T-helper 2 cell treated with Interferon-gamma antibody and Interleukin-4, amounts not matched to agents 5 μg/mL and 100 μg/mL, for 36 hours (primary cell): ENCODE measurements at places on chromosomes 5 and 9.

DNA sequence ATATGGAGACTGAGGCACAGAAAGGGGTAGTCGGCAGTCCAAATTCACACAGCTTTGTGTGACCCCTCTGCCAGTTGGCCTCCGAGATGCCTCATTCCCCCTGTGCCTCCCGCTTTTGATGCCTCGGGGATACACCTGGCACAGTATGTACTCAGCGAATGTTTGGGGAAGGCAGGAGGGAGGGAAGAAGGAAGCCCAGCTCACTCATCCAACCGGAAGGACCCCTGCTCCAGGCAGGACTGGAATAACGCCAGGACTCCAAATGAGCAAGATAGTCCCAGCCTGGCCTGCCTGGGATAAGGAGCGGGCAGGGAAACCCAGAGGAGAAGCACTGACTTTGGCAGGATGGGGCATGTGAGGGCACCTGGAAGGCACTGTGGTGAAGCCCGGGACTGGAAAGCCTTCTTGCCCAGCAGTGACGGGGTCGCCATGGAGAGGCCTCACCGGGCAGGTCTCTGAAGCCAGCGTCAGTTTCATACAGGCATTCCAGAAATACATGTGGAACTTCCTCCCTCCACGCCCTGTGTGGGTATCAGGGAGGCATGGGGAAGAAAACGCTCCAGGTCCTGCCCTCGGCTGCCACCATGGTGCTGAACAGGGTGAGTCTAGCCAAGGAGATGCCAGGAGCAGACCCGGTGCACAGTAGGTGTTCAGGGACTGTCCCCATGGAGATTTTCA lies 20.3 kb downstream of the LMX1B start:
- no peak for DNase-seq

DNA sequence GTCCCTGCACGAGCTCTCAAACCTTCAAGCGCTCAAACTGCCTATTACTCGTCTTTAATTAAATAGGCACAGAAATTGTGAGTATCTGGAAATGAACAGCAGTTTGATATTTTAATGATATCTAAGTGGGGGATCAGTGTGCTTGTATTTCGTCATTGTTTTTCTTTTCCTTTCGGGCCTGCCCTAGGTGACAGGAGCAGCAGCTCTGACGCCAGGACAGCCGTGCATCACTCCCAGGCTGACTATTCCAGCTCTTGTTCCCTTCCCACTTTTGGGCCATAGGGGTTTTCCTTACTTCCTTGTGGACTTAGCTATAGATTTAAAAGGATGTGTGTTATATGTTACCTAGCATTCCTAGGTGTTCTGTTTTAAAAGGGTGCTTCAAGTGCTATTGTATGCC lies 9.5 kb downstream of the BNIP1 start:
- no peak for DNase-seq

DNA sequence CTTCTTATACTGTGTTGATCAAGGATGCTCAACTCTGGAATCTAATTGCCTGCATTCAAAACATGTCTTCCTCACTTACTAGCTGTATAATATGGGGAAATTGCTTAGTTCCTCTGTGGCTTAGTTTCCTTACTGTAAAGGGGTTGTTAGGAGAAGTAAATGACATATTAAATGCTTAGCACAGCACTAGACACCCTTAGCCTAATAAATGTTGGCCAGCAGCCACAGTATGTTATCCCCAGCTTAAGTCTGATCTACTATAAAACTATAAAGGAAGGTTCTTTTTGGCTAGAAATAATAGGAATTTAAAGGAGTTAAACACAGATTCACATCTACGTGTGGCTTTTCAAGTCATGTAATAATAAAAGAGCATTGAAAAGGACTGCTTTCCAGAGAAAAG lies 232.4 kb downstream of the PCSK1 start:
- DNase-seq = no peak

- no peak for DNase-seq
Measured at GRCh38 chr5:74275171-74275992, 365.1 kb downstream of the ENC1 start.

DNA sequence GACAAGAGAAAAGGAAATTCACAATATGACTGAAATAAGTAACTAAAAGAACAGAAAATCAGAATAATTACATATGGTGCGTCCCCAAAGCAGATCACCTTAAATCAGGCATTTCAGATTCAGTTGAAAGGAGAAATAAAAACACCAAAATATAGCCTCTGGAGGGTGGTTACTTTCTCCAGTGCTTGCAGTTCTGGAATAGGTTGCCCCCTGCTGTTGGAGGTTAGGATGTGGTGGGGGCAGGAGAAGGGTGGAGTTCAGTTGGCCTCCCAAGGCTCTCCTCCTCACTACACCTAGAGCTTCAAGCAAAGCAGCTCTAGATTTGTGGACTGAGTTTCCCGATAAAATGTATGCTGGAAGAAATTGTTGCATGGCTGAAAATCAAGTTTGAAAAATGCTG lies 338.2 kb upstream of the TLE4 start:
- no peak for DNase-seq

GRCh38 chr9:7171396-7172153 lies 413.8 kb downstream of the KDM4C start:
- no peak for DNase-seq

GRCh38 chr5:134500699-134501430 lies 24.6 kb upstream of the JADE2 start:
- no peak for DNase-seq

DNA sequence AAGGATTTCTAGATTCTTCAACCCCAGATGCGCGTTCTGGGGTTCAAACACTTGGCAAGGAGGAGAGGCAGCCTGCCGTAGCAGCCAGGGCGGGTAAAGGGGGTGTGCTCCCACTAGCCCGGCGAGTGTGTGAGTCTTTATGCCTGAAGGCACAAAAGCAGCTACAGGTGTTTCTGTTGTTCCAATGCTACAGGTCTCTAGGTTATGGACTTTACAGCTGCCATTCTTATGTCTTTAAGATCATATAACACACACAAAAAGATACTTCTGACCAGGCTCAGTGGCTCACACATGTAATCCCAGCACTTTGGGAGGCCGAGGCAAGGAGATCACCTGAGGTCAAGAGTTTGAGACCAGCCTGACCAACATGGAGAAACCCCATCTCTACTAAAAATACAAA lies 133.6 kb upstream of the RETREG1 start:
- DNase-seq = no peak

DNA sequence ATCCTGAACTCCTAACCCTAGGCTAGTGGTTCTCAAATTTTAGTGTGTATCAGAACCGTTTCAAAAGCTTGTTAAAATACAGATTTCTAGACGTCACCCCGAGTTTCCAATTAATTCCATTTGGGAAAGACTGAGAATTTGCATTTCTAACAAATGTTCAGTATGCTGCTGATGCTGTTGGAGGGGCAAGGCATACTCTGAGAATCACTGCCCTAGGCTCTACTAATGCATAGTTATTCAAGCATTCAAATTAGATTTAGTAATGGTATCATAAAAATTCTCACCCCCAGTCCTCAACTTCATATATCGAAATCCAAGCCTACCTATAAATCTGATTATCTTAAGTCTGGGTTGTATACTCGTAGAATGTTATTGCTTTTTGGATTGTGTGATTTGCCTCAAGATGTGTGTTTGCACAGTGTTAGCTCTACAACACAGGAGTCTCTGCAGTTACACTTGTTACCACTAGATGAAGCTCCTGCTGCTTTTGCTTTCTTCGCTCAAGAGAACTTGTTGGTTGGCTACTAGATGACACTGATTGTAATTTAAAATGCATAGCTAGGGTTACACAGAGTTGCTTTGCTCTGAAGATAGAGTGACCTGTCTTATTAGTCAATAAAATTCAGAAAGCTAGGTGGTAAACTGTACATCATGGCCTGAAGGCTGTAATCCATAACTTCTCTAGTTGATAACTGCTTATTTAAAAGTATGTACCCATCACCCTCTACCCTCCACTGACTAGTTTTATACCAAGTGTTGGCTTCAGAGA lies 7.5 kb upstream of the ERAP2 start:
- DNase-seq = peak; percentile 42

DNA sequence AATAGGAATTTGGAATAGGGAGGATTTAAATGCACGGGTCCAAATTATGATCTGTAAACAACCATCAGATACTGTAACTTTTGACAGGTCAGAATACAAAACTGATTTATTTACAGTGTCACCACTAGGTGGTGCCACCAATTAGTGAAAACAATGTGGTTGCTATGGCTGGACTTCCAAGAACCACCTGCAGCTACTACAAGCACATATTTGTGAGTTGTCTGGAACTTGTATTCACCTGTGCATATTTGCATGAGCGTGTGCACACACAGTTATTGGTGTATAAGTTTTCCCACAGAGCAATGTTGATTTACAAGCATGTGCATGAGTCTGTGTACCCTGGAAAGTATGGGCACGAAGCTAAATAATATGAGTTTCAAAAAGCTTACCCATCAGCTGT lies 3.0 kb upstream of the HRCT1 start:
- peak; percentile 29 for DNase-seq

DNA sequence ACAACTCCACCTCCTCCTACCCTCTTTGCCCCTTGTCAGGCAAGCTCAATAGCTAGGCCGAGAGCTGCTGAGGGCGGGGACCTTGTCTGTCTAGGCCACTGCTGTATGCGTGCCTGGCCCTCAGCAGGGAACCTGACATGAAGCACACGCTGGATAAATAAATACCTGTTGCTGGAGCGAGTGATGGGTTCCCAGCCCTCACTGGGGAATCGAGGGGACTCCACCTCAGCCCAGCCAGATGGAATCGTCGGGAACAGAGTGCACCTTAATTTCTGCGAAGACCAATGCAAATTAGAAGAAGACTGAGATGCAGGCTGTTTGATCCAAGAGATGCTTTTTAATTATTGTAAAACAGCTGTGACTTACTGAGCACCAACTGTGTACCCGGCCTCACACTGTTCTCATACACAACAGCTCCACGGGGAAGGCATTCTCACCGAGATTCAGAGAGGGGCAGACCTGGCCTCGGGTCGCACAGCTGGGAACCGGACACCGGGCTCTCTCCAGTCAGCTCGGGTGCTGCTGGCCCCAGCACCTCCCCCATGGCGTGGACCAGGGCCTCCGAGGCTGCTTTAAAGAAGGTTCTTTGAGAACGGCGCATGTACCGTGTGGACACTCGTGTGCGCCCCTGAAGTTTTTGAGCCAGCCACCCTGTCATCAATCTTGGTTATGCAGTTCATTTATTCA lies 109.7 kb upstream of the IER5L start:
- no peak for DNase-seq
